Activated CD8-positive, alpha-beta T cell treated with anti-CD3 and anti-CD28 coated beads, Interleukin-2, amount 10 ng/mL, durations not matched to agents 7 days and 5 days (primary cell): ENCODE measurements at places on chromosomes 2 and 18. TPM values are rescaled to one million over a fixed set of nuclear protein-coding genes. Genes with fewer than 3 reads are reported as not detected.

VWC2L gene
- not detected for total RNA-seq

TCF7L1 gene
- total RNA-seq, result not detected

PTPRN gene
- total RNA-seq, result 0.16 TPM

MAP4K3 gene
- total RNA-seq, result 5.0 TPM

ZSWIM2 gene
- not detected for total RNA-seq

RGPD4 gene
- total RNA-seq, result not detected

MMADHC gene
- total RNA-seq, result 91.1 TPM

DNA sequence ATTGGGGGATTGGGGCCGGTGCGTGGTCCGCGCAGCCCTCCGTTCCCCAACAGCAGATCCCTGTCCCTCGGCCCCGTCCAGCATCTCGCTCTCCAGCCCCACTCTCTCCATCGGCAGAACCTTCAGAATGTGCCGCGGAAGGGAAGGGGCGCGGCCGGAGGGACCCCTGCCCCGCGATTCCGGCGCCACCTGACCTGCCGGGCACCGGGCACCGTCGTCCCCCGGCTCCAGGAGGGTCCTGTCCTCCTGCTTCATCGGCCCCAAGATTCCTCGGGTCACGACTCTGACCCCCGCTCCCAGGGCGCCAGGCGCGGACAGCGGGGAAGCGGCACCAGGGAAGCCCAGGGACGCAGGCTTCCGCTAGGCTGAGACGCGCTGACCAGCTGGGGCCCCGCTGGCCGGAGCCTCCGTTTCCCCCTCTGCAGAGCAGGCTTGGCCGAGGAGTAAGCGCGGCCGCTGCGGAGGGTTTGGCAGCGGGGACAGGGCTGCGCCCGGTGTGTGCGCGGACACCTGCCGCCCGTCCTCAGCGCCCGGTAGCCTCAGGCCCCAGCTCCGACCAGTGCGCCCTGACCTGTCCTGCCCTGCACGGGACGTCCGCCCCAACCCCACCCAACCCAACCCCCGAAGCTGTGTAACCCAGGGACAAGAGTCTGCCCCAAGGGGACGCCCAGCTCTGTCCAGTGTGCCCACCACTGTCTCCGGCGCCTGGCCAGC lies 16.8 kb upstream of the BOK start:
- peaks cover 14% of the 10 kb centered on the region for H3K27me3 ChIP-seq
- no peak overlapping the region for H3K27ac ChIP-seq

DNA sequence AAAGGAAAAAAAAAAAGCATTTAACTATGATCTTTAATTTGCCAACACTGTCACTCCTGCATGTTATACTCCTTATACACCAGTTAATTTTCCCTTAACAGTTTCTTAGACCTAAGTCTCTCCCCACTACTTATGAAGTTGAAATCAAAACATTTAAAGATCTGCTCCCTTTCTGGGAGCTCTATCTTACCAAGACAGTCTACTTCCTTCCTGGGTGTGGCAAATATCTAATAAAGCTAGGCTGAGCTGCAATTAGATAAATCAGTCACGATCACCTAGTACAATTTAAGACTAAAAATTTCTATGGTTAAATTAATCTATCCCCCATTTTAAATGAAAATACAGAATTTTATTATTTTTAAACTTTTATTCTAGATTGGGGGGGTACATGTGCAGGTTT lies 33.4 kb downstream of the PUM2 start:
- H3K4me1 ChIP-seq, result peaks cover 24% of the 10 kb centered on the region
- no peak overlapping the region for H3K4me3 ChIP-seq
- H3K27ac ChIP-seq, result no peak overlapping the region
- H3K27me3 ChIP-seq, result no peaks in the 10 kb centered on the region
- no peak for DNase-seq

DNA sequence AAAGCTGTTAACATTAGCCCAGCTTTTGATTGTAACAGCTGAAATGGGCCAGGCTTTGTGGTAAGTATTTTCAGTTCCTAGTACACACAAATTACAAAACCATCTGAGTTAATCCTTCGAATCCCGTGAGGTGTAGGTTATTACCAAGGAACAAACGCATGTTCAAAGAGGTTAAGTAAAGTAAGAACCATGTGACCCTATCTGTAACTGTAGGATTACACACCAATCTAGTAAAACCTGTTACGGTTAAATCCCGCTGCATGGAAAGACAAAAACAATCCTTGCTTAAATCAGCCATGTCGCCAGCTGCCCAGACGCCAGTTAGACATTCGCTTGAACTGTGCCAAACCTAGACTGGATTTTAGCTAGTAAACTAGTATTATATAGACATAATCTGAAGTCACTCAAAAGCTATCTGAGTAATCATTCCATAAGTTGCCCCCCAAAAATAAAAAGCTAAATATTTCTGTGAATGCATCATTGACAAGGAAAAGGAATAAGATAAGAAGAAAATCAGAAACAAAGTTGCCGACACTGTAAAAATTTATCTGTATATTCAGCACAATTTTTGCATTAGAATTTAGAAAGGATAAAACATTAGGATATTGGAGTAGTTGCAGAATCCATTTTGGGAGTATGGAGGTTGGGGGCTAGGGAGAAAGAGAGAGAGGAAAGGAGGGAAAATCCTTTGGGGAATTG lies 638.0 kb downstream of the CNTNAP5 start:
- no peaks in the 10 kb centered on the region for H3K27me3 ChIP-seq
- DNase-seq, result no peak
- H3K4me3 ChIP-seq, result no peak overlapping the region
- H3K27ac ChIP-seq, result no peak overlapping the region
- H3K36me3 ChIP-seq, result no peaks in the 10 kb centered on the region
- no peaks in the 10 kb centered on the region for H3K4me1 ChIP-seq

DNA sequence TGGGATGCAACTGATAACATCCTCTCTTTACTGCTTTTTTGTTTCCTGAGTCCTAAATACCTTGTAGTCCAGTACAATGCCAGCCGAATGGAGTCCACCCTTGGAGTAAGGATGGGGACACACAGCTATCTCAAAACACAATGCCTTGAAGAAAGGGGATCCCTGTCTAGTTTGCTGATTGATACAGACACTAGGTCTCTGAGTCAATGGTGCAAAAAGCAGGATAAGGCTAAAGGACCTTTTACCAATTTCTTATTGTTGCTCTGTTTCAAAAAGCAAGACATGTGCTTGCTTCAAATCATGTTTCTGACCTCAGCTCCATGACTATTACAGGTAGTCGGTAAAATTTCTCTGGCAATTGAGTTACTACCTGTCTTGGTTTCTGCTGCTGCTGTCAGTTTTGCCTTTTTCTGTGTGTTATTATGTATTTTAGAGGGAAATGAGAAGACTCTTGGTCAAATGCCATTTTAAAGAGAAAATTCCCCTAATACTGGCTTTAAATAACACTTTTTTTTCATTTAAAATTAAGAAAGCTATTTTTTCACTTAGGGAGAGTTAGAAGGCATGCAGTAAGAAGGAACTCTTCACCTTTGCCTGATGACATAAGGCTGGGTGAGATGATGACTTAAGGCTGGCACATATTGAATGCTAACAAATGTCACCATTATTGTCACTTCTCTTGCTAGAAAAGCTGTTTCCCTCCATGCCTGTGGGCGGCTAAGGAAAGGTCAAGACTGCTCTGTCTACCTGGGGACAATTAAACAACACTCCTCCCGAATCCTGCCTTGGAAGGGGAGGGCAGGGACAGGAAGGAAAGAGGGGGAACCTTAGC lies 4.9 kb upstream of the FIGLA start:
- peaks cover 41% of the 10 kb centered on the region for H3K27me3 ChIP-seq
- no peak overlapping the region for H3K27ac ChIP-seq
- DNase-seq, result no peak
- H3K36me3 ChIP-seq, result no peaks in the 10 kb centered on the region
- H3K4me1 ChIP-seq, result no peaks in the 10 kb centered on the region
- no peak overlapping the region for H3K4me3 ChIP-seq

GRCh38 chr18:56891116-56891515 lies 240.0 kb downstream of the WDR7 start:
- H3K27me3 ChIP-seq, result no peaks in the 10 kb centered on the region
- no peak overlapping the region for H3K4me3 ChIP-seq
- DNase-seq, result no peak
- no peaks in the 10 kb centered on the region for H3K4me1 ChIP-seq
- no peaks in the 10 kb centered on the region for H3K36me3 ChIP-seq

GRCh38 chr2:39511605-39512433 lies 74.7 kb upstream of the MAP4K3 start:
- H3K27me3 ChIP-seq, result no peaks in the 10 kb centered on the region
- H3K36me3 ChIP-seq, result no peaks in the 10 kb centered on the region
- DNase-seq, result no peak
- no peak overlapping the region for H3K4me3 ChIP-seq
- no peak overlapping the region for H3K27ac ChIP-seq

DNA sequence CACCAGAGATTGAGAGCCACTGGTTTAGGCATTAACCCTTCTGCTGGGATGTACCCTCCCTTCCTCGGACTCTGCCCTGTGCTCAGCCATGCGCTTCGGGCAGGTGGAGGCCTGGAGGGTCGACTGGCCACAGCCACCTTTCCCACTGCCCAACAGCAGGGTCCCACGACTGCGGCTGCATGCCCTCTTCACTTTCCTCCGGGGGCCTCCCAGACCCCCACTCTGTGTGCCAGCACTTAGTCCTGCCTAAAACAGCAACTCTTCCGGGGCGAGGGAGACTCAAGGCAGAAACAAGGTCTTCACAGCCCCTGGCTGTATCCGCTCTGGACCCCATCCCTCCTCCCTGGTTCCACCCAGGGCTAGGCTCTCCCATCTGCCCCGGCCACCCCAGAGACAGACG lies 31.3 kb upstream of the BIN1 start:
- no peaks in the 10 kb centered on the region for H3K4me1 ChIP-seq

DNA sequence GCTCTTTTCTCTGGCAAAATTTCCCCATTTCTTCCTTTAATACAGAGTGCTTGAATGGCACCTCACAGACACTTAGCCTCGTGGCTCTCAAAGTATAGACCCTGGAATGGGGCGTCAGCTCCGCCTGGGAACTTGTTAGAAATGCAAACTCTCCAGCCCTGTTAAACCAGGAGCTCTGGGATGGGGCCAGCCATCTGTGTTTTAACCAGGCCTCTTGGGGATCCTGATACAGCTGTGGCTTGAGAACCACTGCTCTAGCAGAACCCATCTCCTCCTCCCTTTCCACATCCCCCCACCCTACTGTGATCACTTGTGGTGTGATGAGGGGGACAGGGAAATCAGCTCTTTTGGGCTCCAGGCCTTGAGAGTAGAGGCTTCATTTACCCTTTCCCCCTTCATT lies 15.9 kb downstream of the LTBP1 start:
- H3K36me3 ChIP-seq, result no peaks in the 10 kb centered on the region
- DNase-seq, result no peak
- no peak overlapping the region for H3K4me3 ChIP-seq
- H3K27ac ChIP-seq, result no peak overlapping the region

DNA sequence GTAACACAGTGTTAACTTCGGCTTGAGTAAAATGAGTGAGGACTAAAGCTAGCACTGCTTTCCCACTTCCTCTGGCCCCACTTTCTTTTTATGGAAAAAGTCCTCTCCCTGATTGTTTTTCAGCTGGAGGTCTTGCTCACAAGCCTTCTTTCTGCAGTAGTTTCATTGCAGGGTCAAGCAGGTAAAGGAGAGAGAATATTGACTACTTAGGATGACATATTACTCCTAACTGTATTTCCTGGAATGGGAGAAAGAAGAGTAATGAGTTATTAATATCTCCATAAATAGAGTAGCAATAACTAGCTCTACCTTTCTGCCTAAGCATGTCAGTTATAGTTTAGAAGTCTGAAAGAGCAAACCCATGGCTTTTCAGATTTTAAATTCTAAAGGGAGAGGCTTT lies 45.0 kb downstream of the MAP4K4 start:
- H3K4me3 ChIP-seq, result no peak overlapping the region
- H3K36me3 ChIP-seq, result peaks cover 7% of the 10 kb centered on the region
- H3K27ac ChIP-seq, result peak overlapping the region; percentile 31
- peaks cover 49% of the 10 kb centered on the region for H3K4me1 ChIP-seq
- no peaks in the 10 kb centered on the region for H3K27me3 ChIP-seq
- DNase-seq, result no peak

GRCh38 chr2:65835975-65836549 lies 403.7 kb upstream of the SPRED2 start:
- H3K27me3 ChIP-seq, result no peaks in the 10 kb centered on the region
- no peak overlapping the region for H3K4me3 ChIP-seq
- H3K36me3 ChIP-seq, result no peaks in the 10 kb centered on the region
- H3K27ac ChIP-seq, result no peak overlapping the region
- H3K4me1 ChIP-seq, result no peaks in the 10 kb centered on the region
- no peak for DNase-seq

GRCh38 chr2:175579646-175580045 lies 398.1 kb upstream of the ATP5MC3 start:
- H3K4me3 ChIP-seq, result no peak overlapping the region
- H3K27ac ChIP-seq, result no peak overlapping the region
- peaks cover 16% of the 10 kb centered on the region for H3K4me1 ChIP-seq
- DNase-seq, result no peak
- peaks cover 11% of the 10 kb centered on the region for H3K27me3 ChIP-seq

DNA sequence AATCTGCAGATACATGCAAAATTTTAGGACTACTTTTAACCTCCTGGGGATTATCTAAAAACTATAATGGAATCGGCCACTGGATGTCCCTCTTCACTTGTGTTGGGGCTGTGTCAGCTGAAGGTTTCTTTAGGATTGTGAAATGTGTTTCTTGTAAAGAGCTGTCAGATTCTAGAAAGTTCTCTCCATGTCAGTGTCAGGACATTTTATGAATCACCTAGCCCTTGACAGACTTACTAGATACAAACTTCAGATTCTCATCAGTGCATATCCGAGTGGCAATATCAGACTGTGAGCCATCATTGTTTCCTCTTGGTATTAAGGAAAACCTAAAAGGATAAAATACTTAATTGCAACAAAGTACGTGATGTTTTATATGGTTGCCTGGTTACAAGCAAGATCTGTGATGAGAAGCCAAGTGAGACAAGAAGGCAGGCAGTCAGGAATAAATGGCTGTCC lies 107.3 kb downstream of the CPS1 start:
- H3K27me3 ChIP-seq, result no peaks in the 10 kb centered on the region
- no peak for DNase-seq
- no peak overlapping the region for H3K4me3 ChIP-seq
- H3K27ac ChIP-seq, result no peak overlapping the region

DNA sequence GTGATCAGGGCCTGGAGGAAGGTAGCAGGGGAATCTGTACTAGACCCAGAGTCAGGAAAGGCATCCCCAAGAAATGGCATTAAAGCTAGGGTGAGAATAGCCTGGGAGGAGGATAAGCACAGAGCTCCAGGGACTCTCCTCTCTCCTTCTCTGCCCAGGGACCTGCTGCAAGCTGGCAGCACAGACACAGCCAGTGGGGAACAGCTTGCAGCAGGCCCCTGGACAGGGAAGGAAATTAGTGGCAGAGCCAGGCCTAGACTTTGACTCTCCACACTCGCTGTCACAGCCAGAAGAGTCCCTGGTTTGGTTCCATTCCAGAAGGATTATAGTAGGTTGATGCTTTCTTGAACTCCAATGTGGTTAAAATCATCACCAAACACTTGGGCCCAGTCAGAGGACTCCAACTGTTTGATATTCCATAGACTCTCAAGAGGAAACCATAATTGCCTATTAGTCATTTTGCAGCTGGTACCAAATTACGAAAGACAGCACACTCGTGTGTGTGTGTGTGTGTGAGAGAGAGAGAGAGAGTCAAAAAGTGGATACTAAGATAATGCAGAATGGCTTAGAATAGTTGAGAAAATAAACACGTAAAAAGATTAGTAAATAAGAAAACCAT lies 95.5 kb upstream of the ATP8B1 start:
- H3K27ac ChIP-seq, result no peak overlapping the region
- no peak overlapping the region for H3K4me3 ChIP-seq
- H3K36me3 ChIP-seq, result no peaks in the 10 kb centered on the region
- H3K4me1 ChIP-seq, result no peaks in the 10 kb centered on the region
- peaks cover 5% of the 10 kb centered on the region for H3K27me3 ChIP-seq
- no peak for DNase-seq

- no peaks in the 10 kb centered on the region for H3K27me3 ChIP-seq
- H3K4me3 ChIP-seq, result peak overlapping the region; percentile 16
- H3K27ac ChIP-seq, result peak overlapping the region; percentile 62
- no peak for DNase-seq
- peaks cover 35% of the 10 kb centered on the region for H3K4me1 ChIP-seq
Observed at GRCh38 chr2:63866009-63866709, 24.5 kb downstream of the UGP2 start.
